ENCODE measurements at places on chromosomes 5 and 9. TPM values are rescaled to one million over a fixed set of nuclear protein-coding genes. Genes with fewer than 3 reads are reported as not detected.

IFNB1 gene
- total RNA-seq: not detected

ZNG1F gene
- total RNA-seq: 3.3 TPM

PCDHGB6 gene
- total RNA-seq: 3.1 TPM

FAT2 gene
- total RNA-seq: under 0.01 TPM

PLPP7 gene
- 6.8 TPM for total RNA-seq

BAAT gene
- not detected for total RNA-seq

ENHO gene
- total RNA-seq: not detected

GDNF gene
- total RNA-seq: 0.65 TPM

FRRS1L gene
- 0.09 TPM for total RNA-seq

SARDH gene
- 4.9 TPM for total RNA-seq

PCSK1 gene
- total RNA-seq: 1.3 TPM

PCDHGA1 gene
- 1.1 TPM for total RNA-seq

SLC6A19 gene
- not detected for total RNA-seq

SH3RF2 gene
- 0.28 TPM for total RNA-seq

Data from smooth muscle cell of bladder (primary cell).